ENCODE measurements at places on chromosomes 6 and 20.

DNA sequence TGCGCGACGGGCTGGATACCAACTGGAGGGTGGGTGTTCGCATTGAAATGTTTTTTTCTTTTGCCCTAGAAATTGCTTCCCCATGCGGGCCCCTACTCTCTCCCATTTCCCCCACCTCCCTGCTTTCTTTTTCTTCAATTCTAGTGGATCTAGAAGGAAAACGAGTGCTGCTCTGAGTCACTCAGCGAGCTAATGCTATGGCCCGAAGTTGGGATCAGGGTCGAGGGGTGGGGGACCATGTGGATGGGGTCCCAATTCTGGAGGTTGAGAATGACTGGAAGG is 71.5 kb downstream of the SOX4 start:
- no peak for DNase-seq

- no peak for DNase-seq
Observed at GRCh38 chr6:45447005-45447404, 69.3 kb upstream of the SUPT3H start.

DNA sequence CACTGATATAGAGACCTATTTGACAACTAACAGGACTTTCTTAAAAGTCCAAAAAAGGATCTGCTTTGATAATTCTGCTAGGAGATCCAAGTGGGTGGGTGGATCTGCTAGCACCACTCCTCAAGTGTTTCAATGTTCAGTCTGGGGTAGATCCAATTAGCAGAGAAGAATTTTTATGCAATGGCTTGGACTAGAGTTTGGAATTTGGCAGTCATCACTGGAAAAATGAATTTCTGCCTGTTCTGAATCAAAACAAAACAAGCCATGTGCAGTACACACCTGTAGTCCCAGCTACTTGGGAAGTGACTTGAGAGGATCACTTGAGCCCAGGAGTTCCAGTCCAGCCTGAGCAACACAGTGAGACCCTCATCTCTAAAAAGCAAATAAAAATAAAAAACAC is 12.6 kb upstream of the GNMT start:
- no peak for DNase-seq

DNA sequence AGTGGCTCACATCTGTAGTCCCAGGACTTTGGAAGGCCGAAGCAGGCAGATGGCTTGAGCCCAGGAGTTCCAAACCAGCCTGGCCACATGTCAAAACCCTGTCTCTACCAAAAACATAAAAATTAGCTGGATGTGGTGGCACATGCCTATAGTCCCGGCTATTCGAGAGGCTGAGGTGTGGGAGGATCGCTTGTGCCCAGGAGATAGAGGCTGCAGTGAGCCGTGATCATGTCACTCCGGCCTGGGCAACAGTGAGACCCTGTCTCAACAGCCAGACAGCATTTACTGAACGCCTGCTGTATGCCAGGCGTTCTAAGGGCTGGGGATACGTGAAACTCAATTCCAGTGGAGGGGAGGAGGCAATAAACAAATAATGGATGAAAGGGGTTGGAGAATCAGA is 69.9 kb downstream of the ATP9A start:
- no peak for DNase-seq

DNA sequence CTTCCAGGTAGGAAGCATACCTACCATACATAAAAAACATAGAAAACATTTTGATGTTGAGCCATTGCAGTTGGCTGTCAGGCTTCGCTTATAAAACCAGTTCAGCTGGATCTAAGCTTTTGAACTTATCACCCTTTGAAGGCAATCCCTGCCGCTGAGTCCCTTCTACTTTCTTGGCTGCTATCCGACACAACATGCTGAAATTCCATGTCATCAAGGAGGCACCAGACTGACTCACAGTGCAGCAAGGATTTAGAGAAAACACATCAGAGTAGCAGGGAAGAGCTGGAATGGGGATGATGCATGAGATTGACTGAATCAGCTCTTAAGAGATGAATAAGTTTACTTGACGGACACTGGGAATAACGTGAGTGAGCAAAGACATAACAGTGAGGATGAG is 135.0 kb upstream of the MAN1A1 start:
- no peak for DNase-seq

DNA sequence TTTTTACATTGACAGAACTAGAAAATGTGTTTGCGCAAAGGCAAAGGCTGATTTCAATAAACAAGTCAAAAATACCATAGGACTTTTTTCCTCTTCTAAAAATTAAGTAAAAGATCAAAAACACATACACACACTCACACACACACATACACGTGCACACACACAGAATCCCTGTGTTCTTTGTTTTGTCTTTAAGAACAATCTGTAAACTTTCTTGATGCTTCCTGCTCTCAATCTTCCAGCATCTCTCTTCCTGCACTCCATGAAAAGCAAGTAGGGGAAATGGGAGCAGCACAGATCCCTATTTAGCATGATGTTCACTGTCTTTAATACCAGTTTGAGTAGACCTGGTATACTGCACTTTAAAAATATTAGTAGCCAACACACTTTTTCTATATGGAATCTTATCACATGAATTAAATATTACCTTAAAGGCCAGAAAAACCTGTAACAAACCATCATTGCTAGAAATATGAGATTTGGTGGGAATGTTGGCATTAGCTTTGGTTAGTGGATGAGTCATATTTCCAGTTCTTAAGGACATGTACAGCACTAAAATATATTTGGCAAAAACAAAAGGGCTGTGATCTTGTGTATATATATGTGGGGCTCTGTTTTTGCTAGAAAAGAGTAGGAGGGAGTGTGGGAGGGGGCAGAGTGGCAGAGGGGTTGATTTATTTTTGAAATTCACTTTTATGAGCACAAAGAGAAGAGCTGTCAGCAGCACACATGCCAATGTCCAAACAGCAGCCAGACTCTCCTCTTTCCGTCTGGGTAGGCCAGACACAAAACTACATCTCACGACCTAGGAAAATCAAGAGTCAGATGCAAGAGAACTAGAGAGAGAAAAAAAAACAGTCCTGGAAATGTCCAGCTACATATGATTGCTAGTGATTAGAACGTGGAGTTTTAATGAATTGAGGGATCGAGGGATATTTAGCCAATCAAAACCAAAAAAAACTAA is 4.6 kb downstream of the PTPRK start:
- no peak for DNase-seq

DNA sequence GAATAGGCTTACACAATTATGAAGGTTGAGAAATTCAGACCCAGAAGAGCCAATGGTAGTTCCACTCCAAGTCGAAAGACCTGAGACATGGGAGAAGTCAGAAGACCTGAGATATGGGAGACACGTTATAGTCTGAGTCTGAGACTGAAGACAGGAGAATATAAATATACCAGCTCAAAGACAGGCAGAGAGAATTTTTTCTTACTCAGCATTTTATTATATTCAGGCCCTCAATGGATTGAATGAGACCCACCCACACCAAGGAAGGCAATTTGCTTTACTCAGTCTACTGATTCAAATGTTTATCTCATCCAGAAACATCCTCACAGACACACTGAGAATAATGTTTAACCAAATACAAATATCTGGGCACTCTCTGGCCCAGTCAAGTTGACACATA is 693.5 kb downstream of the HDGFL1 start:
- no peak for DNase-seq

DNA sequence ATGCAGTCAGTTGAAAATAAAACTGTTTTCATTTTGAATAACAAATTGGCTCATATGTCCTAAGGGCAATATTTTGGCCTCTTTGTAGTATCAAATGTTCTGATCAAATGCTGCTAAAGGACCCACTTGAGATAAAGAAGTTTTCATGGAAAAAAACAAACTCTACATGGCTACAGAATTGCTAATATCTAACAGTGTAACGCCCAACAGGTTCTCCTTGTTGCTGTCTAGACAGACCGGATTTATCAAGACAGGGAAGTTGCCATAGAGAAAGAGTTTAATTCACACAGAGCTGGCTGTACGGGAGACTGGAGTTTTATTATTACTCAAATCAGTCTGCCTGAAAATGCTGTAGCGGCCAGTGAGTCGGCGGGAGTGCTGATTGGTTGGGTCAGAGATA is 19.4 kb upstream of the MAN1A1 start:
- DNase-seq = no peak

- DNase-seq = no peak
Observed at GRCh38 chr6:169575365-169575764, 126.5 kb downstream of the WDR27 start.

DNA sequence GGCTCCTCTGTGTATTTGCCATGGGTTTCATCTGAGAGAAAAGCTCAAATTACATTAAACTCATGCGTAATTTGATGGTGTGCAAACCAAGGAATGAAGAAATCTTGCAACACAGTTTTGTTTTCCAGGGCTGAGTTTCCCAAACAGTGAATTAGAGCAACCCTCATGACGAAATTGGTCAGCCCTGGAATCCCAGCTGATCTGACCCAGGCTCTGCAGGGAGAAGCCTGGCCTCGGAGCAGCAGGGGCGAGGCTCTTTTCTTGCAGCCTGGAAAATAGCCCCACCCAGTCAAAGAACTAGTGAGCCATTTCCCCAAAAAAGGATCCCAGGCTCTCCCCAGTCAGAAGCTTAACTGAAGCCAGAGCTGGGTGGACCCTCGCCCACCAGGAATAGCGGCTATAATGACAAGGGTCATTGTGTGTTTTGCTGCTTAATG is 107.3 kb upstream of the SNX9 start:
- no peak for DNase-seq
